Stimulated activated effector memory CD8-positive, alpha-beta T cell treated with anti-CD3 and anti-CD28 coated beads, Interleukin-12 subunit alpha, Interleukin-12 subunit beta, amount 100 ng/mL, for 72 hours (primary cell): ENCODE measurements at places on chromosomes 6 and 20.

DNA sequence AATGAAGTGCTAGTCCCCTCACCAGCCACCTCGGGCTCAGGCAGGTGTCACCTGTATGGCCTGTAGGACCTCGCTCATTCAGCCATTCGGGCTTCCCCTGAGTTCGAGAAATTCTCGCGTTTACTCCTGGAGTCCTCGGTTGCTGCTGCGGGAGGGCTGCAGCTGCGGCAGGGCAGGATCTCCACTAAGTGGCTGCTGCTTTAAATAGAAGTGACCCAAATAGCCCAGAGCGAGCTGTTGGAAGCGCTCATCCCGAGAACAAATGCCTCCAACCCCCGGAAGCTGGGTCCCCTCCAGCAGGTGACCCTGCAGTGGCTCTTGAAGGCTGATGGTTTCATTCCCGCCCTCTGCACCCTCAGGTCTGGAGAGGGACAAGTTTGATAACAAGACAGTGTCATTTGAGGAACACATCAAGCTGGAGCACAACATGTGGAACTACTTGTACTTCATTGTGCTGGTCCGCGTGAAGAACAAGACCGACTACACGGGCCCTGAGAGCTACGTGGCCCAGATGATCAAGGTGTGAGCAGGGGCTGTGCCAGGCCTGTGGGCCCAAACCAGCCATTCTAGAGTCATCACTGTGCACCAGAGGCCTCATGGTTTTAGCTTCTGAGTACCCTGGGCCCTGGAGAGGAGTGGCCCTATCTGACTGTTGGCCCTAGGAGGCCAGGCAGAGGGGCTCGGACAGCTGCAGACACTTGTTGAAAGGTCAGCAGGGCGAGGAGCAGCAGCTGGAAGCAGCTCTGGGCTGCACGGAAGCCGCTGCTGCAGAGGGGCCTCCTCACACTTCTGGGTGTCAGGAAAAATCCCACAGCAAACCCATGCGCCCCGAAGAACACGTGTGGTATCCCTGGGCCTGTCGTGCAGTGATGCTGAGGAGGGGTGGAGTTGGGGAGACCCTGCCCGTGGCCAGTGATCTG, 18.1 kb downstream of the UQCC2 start:
- no peak for DNase-seq

DNA sequence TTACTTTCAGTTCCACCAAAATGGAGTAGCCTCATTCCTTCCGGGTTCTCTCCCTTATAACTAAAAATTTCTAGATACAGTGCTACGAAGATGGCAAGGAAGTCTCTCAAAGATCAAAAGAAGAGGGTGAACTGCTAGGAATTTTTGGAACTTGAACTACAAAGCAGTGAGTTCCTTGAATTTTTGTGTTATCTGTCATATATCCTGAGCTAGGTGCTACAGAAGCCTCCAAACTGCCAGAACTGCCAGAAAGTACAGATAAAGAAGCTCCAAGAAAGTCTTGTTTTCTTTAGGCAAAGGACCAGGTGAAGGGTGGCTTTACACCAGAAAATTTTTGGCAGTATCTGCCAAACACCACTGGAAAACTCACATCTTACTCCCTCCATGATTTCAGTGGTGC, 218.8 kb upstream of the FLRT3 start:
- DNase-seq, result no peak

GRCh38 chr6:143773506-143774150, 69.5 kb upstream of the LTV1 start:
- DNase-seq, result no peak

DNA sequence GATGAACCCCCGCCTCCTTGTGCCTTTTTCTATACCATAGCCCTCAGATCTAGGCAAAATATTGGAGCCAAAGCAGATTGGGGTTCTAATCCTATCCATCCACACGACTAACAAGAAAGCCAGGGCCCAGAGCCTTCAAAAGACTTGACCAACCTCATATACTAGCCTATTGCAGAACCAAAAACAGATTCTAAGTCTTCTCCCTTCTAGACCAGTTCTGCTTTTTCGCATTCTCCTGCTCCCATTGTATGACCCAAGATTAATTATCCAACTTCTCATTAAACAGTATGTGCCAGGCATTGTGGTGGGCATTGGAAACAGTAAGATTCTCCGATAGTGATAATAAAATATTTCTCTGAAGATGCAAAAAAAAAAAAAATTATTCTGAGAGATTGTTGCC, 113.7 kb upstream of the JARID2 start:
- no peak for DNase-seq

- DNase-seq, result no peak
Measured at GRCh38 chr6:25351485-25351884, 72.3 kb downstream of the CARMIL1 start.

GRCh38 chr6:10180138-10181074, 234.5 kb downstream of the TFAP2A start:
- no peak for DNase-seq

GRCh38 chr6:72683797-72684196, 61.9 kb downstream of the KCNQ5 start:
- no peak for DNase-seq

DNA sequence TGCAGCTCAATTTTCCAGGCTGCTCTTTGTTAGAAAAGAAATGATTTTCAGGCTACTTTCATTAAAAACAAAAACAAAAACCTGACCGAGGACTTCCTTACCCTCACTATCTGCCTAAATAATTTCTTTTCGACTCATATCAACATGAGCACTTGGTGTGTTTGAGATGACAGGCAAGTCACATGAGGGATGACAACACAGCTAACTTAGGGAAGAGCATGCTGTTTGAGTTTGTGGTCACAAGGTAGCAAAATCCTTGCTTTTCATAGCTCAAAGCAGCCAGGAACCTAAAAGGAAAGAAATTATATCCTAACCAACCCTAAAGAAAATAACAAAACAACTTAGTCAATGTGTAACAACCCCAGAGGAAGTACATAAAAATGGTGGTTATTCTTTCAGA, 459.5 kb downstream of the KIF16B start:
- no peak for DNase-seq

DNA sequence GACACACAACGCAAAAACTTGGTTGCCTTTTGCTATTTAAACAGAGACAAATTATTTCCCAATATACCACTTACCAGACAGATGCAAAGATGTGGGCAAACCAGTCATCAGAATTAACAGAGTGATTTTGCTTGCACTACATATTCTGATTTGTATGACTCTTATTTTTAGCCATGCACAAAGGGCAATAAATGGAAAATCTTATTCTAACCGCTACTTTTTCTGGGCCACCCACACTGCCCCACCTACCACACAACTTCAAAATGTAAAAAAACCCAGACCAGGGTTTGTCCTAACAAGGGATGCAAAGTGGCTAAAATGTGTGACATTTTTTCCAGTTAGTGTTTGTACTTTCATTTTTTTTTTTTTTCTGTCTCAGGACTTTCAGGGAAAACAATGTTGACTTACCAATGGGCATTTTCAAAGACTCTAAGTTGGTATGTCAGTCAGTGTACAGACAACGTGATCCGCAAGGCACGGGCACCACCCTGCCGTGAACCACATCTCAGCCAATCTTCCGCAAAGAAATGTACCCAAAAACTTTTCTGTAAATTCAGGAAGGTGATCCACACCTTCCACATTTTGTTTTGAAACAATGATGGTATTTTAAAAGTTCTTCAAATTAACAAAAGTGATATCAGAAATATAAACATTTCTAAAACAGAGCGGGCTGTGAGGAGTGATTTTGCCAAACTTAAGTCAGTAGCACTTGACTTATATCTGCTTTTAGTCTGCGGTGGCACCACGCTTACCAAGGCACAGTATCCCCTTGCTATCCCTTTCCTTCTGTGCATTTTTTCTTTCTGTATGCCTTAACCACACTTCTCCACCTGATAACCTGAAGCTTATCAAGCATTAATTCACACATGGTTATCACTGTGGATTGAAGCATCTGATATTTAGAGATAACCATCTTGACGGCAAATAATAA, 185.6 kb downstream of the GJA10 start:
- DNase-seq, result no peak

DNA sequence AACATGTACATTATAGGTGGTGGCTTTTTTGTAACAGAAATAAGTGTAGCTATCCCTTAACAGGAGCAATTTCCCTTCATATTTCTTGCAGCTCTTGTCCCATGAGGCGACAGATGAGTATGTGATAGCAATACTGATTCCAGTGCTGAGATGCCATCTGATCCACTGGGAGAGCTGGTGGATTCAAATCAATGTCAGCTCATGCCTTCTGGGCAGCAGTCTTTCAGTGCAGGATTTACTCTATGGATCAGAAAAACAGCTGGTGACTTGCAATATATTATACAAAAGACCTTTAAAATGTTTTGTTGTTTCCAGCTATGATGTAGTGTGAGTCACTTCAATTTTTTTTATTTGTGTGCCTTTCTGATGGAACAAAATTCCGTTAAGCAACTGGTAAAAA, 259.9 kb upstream of the SASH1 start:
- DNase-seq, result no peak

- no peak for DNase-seq
Measured at GRCh38 chr6:29720863-29721262, 2.4 kb upstream of the HLA-F start.

GRCh38 chr6:79546186-79546585, 9.0 kb upstream of the LCA5 start:
- no peak for DNase-seq

GRCh38 chr6:123456836-123457235, 179.9 kb downstream of the TRDN start:
- no peak for DNase-seq

DNA sequence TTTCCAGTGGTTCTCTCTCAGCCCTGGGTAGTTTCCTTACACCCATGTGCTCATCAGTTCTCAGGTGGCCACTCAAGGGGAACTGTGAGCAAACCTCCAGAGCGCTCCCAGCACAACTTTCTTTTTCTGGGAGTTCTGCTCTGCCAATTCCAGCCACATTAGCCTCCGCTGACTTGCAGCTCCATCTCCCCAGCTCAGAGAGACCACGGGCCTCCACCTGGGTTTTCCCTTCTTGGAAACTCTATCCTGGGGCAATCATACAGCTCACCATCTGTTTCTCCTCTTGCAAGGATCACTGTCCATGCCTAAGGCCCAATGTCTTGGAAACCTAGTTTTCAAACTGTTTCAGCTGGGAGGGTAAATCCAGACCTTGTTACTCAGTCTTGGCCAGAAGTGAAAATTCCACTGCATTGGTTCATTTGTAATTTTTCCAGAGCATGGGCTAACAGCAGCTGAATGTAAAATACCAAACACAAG, 129.9 kb downstream of the EYA2 start:
- no peak for DNase-seq

DNA sequence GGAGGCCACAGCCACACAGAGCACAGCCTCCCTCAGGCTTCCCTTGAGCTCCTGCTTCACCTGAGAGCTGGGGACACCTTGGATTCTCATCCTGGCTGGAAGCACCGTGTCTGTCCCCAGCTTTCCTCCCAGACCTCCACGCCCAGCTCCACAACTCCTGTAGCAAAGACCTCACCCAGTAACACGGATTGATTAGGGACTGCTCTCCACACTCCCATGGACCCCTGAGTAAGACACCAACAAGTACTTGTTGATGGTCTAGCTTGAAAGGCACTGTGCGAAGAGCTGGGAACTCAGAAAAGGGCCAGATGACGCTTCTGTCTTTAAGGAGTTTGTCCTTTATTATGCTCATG, 109.6 kb downstream of the DLL1 start:
- DNase-seq, result peak; percentile 41

GRCh38 chr20:46936415-46937156, 41.9 kb downstream of the EYA2 start:
- no peak for DNase-seq

DNA sequence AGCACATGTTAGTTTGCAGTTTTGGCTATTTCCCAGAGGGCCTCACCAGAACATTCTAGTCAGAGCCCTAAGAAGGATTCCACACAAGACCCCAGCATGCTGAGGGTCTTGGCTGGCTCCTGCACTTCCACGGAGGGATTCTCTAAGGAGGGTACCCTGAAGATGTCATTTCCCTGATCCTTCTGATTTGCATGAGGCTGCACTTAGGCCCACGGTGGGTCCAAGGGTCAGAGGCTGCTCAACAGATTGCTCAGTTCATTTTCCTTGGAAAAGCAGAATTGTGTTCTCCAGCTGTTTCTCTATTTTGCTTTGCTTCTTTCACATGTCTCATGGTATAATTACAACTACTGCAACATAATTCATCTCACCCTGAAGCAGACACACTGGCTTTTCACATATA, 22.2 kb downstream of the PREP start:
- no peak for DNase-seq

DNA sequence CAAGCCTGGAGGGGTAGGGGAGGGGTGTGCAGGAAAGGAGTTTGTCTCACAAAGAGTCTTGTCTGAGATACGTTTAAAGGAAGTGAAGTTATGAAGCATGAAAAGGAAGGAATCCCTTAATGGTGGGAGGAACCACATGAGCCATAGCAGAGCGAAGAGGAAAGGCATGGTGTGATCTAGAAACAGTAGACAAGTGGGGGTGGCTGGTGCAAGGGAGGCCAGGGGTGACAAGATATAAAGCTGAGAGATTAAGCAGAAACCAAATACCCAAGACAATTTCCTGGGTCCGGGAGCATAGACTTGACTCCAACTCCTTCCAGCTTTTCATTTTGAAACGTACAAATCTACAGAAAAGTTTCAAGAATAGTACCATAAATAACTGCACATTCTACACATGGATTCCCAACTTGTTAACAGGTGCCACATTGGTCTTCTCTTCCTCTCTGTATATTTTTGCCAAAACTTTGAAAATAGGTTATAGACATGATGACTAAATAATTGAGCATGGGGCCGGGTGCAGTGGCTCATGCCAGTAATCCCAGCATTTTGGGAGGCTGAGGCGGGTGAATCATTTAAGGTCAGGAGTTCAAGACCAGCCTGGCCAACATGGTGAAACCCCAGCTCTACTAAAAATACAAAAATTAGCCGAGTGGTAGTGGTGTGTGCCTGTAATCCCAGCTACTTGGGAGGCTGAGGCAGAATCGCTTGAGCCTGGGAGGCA, 211.6 kb downstream of the SLC24A3 start:
- no peak for DNase-seq

DNA sequence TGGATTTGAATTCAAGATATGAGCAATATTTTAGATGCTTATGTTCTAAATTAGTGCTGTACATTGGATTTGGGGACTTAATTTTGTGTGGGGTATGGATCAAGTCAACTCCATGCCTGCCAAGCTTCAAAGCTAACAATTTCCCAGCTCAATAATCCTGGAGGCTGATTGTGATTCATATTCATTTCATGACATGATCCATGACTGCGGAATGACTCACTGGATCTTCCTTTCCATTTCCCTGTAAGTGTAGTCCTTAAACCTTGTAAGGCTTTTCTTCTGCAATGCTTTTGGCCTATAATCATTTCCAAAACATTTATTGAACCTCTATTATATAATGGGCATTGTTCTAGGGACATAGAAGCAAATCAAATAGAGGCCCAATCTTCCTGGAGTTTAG, 44.7 kb upstream of the CCN2 start:
- DNase-seq, result no peak

DNA sequence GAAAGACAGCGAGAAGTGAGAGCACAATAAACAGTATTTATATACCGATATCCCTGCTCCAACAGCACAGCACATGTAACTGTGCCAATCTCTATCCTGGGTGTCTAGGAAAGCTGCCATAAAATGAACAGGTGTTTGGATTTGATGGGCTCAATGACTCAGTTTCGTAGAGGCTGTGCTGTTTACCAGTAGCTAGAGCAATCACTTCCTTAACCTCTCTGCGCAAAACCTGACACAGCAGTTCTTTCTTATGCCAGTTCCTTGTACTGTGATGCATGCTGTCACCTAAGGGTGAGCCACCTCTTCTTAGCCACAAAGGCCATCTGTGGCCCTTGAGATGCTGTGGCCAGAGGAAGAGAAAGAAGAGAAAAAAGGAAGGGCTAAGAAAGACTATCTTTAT, 59.3 kb downstream of the SHPRH start:
- no peak for DNase-seq
